ENCODE measurements at places on chromosomes 7 and 10. TPM values are rescaled to one million over a fixed set of nuclear protein-coding genes. Genes with fewer than 3 reads are reported as not detected.

CALML5 gene
- total RNA-seq: not detected

FKBP6 gene
- 0.72 TPM for total RNA-seq

REPIN1 gene
- total RNA-seq: 24.1 TPM

GIMAP5 gene
- 10.1 TPM for total RNA-seq

GRCh38 chr7:122225874-122226273 is 78.7 kb downstream of the FEZF1 start:
- no peak for DNase-seq

DNA sequence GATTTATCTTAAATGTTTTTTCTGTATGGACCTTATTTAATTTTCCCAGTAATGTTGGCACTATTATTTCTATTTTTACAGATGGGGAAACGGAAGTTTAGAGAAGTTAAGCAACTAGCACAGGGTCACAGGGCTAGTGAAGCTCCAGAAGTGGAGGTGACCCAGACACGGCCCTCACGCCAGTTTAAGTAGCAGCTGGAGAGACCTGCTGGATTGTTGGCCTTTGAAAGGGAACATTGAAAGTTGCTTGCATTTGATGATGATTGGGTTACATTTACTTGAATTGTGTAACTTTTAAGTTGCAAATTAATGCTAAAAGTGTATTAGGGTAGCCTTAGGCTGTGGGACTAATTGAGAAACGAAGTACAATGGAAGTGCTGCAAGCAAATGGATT is 25.6 kb downstream of the CDK14 start:
- DNase-seq: no peak

DNA sequence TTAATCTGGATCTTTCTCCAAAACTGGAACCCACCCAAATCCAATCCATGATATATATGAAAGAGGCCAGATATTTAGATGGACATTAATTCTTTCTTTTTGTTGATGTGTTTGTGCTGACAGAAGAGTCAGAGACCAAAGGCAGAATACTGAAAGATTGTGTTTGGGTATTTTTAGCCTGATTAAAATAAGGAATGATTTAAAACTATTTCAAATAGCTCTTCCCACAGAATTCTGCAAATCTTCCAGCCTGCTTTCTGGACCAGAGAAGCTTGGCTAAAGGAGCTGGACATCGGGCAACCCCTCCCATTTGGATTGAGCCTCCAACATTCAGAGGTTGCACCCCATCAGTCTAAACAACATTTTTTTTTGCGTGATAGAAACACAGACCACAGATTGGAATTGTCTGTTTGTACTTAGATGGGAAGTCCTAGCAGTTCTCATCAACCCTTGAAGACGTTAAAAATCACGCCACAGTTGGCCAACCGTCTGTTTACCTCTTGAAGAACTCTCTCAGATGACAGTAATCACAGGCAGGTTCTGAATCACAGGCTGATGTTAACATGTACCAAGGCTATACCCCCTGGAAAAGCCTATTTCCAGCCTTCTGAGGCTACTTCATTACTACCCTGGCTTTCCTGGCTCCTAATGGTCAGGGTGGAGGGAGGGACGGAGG is 155.2 kb upstream of the NRP1 start:
- peak; percentile 64 for DNase-seq

- DNase-seq: peak; percentile 59
These were observed 293.6 kb upstream of the ZMIZ1 start for GRCh38 chr10:78774999-78775711.

DNA sequence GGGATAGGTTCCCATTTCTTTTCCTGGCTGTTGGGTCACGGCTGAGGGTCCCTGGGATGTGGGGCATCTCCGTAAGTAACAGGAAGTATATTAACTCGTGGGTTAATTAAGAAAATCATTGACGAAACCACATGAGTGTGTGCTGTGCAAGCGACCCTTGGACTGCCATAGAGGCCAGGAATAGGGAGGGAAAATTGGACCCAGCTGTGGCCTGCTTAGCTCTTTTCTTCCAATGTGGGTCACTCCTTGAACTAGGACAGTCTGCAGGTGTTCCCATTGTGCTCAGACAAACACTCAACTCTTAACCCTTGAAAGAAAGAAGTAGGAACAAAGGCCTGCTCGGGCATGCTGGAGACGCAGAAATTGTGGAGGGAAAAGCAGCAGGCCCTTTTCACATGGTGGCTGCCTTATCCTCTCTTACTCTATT is 25.6 kb upstream of the PLEKHA1 start:
- DNase-seq: no peak

DNA sequence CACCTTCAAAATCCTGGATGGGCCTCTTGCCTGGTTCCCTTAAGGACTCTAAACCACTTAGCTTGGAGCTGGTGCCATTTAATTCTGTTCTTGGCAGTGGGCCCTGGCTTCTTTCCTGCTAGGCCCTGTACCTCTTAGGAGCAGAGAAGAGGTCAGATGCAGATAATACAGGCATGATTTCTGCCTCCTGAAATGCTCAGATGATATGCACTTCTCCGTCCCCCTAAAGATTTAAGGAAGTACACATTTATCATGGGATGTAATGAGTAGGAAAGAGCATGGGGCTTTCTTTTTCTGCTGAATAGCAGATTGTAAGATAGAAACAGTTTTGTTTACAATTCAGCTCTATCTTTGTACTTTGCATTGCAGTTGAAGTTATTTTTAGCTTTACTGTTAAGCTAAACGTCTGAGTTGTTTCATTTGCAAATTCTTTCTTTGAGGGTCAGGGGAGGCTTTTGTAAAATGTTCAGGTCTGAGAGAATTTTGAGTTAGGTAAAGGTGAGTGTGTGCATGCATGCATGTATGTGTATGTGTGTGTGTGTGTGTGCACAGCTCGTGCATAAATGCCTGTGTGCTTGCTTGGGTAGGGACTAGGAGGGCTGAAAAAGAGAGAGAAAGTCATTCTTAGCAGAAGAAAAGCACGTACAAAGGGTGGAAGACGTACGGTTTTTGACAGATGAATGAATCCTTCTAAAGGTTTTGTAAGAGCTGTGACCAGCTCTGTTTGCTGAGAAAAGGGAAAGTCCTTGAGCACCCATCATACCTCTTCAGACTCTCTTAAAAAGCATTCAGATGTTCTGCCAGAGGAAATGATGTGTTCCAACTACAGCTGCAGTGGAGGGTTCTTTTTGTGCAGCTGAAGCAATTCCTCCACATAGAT is 364.2 kb downstream of the AUTS2 start:
- peak; percentile 66 for DNase-seq

- no peak for DNase-seq
These were observed 436.2 kb upstream of the GALNT17 start for GRCh38 chr7:70695795-70696083.

GRCh38 chr7:104677587-104677986 is 336.4 kb upstream of the KMT2E start:
- no peak for DNase-seq
